Dermis microvascular lymphatic vessel endothelial cell (primary cell): ENCODE measurements at places on chromosomes 12 and 14. TPM values are rescaled to one million over a fixed set of nuclear protein-coding genes. Genes with fewer than 3 reads are reported as not detected.

Gene KCNJ8
- total RNA-seq = under 0.01 TPM in 1 of 2 replicates, not detected in the other

Gene OLR1
- not detected in 2 replicates for total RNA-seq

Gene TMEM121
- total RNA-seq = 6.4 and 9.5 TPM in 2 replicates

Gene DYNC1H1
- total RNA-seq = 338 and 444 TPM in 2 replicates

Gene EIF4B
- 834 and 1,072 TPM in 2 replicates for total RNA-seq

Gene SP1
- 24.4 and 32.0 TPM in 2 replicates for total RNA-seq

Gene EMC9
- total RNA-seq = 16.4 and 23.1 TPM in 2 replicates

Gene GLIPR1L1
- not detected in 2 replicates for total RNA-seq

Gene POLE2
- 5.2 and 10.9 TPM in 2 replicates for total RNA-seq

Gene STON2
- total RNA-seq = 87.4 and 176 TPM in 2 replicates

Gene INTS13
- 18.2 and 22.7 TPM in 2 replicates for total RNA-seq

Gene DLGAP5
- 8.7 and 33.6 TPM in 2 replicates for total RNA-seq

Gene P3H3
- total RNA-seq = 18.2 and 22.6 TPM in 2 replicates

Gene TAS2R43
- total RNA-seq = 0.26 and 1.6 TPM in 2 replicates

Gene JPH4
- under 0.01 and 0.13 TPM in 2 replicates for total RNA-seq

Gene TC2N
- total RNA-seq = 7.4 and 40.0 TPM in 2 replicates
